ENCODE measurements at places on chromosomes 1 and 21. TPM values are rescaled to one million over a fixed set of nuclear protein-coding genes. Genes with fewer than 3 reads are reported as not detected.

Gene GPR37L1
- not detected for total RNA-seq

- no peak for DNase-seq
Observed at GRCh38 chr1:181711820-181712219, 228.5 kb downstream of the CACNA1E start.

- no peak for DNase-seq
Observed at GRCh38 chr1:172485626-172486025, 41.8 kb upstream of the PIGC start.

GRCh38 chr1:201356236-201356635 lies 21.2 kb downstream of the TNNT2 start:
- DNase-seq = no peak

Gene AADACL3
- total RNA-seq = not detected

DNA sequence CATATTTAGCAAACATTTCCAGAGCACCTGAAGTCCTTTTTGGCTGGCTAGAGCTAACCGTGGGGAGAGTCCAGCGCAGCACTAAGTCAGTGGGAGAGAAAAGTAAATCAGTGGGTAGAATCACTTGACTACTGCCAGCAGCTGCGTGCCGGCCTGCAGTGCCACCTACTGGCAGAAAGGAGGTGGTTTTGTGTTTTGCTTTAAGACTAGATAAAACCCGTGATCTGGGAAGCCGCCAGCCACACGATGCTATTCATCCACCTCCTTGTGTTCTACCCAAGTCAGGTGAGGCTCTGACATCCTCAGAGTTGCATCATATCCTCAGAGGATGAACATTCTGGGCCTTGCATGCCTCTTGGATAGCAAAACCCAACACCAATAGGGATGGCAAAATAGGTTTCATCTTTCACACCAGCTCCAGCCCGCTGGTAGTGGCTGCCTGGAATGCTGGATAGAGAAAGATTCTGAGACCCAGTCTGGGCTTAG lies 14.1 kb upstream of the HEYL start:
- peak; percentile 79 for DNase-seq

GRCh38 chr1:30516485-30516858 lies 206.9 kb downstream of the MATN1 start:
- DNase-seq = no peak

- no peak for DNase-seq
Observed at GRCh38 chr1:220045356-220046051, 801 bp downstream of the EPRS1 start.

Gene F13B
- not detected for total RNA-seq

DNA sequence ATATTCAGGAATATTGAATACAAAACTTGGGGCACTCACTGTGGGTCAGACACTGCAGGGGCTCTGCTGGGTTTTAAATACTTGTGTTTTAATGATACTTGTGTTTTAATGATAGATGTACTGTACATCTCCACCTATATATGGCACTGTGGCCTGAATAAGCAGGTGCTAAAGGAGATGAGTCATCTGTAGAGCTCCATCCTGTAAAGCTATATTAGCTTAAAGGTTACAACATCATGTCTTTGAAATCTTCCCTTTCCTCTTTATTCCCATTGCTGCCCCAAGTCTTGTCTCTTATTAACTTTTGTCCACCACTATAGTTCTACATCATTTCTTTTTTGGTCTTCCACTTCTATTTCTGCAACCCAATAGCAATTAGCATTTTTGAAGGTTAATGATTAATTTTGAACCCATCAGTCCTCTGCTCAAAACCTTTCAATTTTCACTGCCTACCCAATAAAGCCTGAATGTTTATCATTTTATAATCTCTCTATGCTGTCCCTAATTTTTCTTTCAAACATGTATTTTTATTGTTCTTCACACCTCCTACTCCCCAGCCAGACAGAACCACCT lies 113.3 kb upstream of the PTGFR start:
- no peak for DNase-seq

All from activated T-cell treated with anti-CD3 and anti-CD28 coated beads, Interleukin-2, amount 50 U/mL, for 72 hours (primary cell).